Immature natural killer cell (primary cell): ENCODE measurements at places on chromosomes 3 and 15. TPM values are rescaled to one million over a fixed set of nuclear protein-coding genes. Genes with fewer than 3 reads are reported as not detected.

DNA sequence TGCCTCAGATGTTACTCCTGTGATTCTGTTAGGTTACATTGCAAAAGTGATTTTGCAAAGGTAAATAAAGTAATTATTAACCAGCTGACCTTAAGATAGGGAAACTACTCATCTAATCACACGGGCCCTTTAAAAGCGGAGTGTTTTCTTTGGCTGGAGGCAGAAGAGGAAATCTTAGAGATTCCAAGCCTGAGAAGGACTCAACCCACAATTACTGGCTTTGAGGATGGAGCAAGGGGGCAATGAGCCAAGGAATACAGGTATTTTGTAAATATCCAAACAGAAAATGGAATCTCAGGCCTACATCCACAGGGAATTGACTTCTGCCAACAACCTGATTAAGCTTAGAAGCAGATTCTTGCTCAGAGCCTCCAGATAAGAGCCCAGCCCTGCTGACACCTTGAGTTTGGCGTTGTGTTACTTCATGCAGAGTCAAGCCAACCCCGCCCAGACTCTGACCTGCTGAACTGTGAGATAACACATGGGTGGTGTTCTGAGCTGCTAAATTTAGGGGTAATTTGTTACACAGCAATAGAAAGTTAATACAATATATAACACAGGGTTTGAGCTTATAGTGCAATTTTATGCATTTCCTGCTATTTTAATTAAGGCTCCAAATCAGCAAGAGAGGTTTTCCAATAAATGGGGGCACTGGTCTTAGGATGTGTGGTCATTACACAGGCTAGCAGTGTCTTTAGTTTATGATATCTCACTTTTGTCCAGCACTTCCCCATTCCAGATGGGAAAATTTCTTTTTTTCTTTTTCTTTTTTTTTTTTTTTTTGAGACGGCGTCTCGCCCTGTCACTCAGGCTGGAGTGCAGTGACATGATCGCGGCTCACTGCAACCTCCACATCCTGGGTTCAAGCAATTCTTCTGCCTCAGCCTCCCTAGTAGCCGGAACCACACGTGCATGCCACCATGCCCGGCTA is 19.5 kb downstream of the NFKBIZ start:
- H3K36me3 ChIP-seq, result no peaks in the 10 kb centered on the region
- no peaks in the 10 kb centered on the region for H3K27me3 ChIP-seq
- H3K4me3 ChIP-seq, result no peak overlapping the region
- H3K4me1 ChIP-seq, result no peaks in the 10 kb centered on the region
- DNase-seq, result no peak

DNA sequence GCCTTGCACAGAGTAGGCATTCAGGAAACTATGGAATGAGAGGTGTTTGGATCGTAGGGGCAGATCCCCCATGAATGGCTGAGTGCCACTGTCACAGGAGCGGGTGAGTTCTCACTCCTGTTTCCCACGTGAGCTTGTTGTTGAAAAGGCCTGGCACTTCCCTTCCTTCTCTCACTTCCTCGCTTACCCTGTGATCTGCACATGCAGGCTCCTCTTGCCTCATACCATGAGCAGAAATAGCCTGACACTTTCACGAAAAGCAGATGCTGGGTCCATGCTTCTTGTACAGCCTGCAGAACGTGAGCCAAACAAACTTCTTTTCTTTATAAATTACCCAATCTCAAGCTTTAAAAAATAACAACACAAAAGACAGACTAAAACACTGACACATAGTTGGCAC is 55.4 kb downstream of the AGBL1 start:
- H3K4me1 ChIP-seq, result no peaks in the 10 kb centered on the region
- peaks cover 2% of the 10 kb centered on the region for H3K27me3 ChIP-seq
- H3K36me3 ChIP-seq, result no peaks in the 10 kb centered on the region
- H3K27ac ChIP-seq, result no peak overlapping the region
- no peak for DNase-seq

OR5AC2 gene
- polyA plus RNA-seq, result not detected

TNNC1 gene
- polyA plus RNA-seq, result not detected

PLSCR5 gene
- not detected for polyA plus RNA-seq

EFHB gene
- 0.52 TPM for polyA plus RNA-seq

GPR156 gene
- polyA plus RNA-seq, result not detected
